ENCODE measurements at places on chromosomes 5 and 9.

DNA sequence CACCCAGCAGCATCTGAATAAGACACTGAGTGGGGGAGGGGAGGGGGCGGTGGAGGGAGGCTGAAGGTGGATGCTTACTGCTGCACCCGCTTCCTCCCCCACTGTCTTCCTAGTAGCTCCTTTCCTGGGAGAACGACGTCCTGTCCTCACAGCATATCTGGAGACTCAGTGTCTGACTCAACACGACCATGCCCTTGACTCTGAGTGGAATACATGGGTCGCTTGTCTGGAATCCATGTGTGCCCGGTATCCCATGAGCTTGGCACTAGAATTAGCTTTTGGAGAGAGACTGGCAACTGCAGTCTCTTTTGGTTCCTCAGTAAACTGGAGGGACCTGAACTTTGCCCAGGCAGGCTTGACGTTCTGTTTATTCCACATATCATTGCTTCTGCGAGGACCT is 125.4 kb upstream of the FAM120A start:
- no peak for DNase-seq

DNA sequence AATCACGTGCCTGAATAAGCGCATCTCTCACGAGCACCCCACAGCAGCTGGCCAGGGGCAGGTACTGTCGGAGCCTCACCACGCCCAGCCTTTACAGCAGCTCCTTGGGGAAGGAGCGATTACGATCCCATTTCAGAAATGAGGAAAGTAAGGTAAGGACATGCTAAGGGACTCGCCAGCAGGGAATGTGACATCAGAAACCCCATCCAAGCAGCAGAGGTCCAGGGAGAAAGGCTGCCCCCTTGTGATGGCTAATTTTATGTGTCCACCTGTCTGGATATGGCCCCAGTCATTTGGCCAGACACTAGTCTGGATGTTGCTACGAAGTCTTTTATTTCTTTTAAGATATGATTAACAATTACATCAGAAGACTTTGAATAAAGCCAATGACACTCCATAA is 77.3 kb downstream of the UBE2QL1 start:
- no peak for DNase-seq

GRCh38 chr9:127336506-127337352 is 60.2 kb upstream of the SLC2A8 start:
- no peak for DNase-seq

GRCh38 chr5:173625673-173626504 is 9.4 kb upstream of the BOD1 start:
- DNase-seq, result no peak

GRCh38 chr9:124835026-124835557 is 18.2 kb upstream of the WDR38 start:
- no peak for DNase-seq
